ENCODE measurements at places on chromosomes 5 and 9.

- DNase-seq, result no peak
These were observed 131.9 kb downstream of the PAX5 start for GRCh38 chr9:36902080-36902716.

DNA sequence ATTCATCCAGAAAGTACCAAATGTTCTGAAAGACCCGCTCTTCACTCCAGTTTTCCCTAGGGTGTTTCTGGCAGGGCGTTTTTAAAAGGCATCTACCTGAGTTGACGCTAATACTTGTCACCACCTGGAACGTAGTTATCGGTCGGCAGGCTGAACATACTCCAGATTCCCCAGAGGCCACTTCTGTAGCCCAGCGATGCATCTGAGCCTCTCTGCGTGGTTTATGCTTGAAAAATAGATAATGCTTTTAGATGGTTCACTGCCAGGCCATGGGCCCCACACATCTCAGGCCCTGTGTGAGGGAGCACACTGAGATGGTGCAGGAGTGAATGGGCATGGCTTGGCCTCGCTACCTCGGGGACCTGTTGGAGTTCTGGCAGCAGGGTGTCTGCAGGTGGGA, 33.0 kb upstream of the NCS1 start:
- no peak for DNase-seq

GRCh38 chr9:133960568-133961129, 31.5 kb downstream of the VAV2 start:
- DNase-seq, result no peak

- no peak for DNase-seq
These were observed 30.6 kb upstream of the SEMA4D start for GRCh38 chr9:89528540-89528939.

GRCh38 chr5:43553381-43553780, 3.5 kb downstream of the PAIP1 start:
- DNase-seq, result no peak

DNA sequence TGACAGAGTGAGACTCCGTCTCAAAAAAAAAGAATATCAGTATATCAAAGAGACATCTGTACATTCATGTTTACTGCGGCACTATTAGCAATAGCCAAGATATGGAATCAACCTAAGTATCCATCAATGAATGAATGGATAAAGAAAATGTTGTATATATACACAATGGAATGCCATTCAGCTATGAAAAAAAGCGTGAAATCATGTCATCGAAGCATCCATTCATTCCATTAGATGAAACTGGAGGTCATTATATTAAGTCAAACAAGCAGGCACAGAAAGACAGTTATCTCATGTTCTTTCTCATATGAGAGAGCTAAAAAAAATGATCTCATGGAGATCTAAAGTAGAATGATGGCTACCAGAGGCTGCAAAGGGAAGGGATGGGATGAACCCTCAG, 180.9 kb upstream of the TLX3 start:
- no peak for DNase-seq

DNA sequence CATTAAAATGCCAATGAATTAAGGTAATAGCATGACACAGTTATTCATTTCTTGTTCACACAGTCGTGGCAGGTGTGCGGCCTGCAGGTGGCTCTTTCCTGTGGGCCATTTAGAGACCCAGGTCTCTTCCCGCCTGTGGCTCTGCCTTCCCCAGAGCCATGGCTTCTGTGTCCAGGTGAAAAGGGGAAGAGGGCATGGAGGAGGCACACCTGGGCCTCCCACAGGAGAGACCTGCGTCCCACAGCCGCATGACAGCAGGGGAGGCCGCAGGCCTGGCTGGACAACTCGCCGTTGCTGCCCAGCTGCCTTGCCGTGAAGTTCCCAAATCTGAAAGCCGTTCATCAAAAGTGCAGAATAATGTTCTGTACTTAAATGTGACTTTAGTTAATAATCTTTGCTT, 14.4 kb upstream of the PLEKHG4B start:
- no peak for DNase-seq

GRCh38 chr9:131609099-131609830, 63.9 kb downstream of the PRRT1B start:
- no peak for DNase-seq

DNA sequence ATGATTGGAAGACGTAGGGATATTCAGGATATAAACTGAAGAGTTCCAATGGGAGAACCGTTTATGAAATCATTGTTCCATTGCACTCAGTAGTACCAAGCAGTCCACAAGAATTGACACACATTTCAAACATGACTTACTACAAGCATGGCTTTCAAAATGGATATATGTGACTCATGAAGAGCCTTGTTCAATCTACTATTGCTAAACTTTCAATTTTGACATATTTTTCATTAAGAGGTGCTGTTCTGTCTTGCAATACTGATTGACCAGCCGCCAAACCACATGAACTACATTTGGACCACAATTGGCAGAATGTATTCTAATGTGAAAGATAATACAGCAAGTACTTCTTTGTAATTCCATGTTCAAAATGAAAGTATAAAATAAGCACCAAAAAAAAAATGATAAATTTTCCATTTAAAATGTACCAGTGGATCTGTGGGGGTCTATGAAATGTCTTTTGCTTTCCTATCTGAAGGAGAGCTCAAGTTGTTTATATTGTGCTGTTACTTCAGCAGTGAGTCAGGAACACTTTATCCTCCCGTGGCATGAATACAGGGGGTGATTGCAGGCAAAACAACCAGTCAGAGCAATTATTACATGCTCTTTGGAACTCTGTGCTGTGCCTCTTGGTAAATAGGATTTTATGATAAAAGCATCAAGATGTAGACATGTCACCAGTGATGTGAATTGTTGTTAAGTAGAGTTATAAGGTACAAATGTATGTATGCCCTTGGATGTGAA, 366.0 kb downstream of the ARRDC3 start:
- no peak for DNase-seq

DNA sequence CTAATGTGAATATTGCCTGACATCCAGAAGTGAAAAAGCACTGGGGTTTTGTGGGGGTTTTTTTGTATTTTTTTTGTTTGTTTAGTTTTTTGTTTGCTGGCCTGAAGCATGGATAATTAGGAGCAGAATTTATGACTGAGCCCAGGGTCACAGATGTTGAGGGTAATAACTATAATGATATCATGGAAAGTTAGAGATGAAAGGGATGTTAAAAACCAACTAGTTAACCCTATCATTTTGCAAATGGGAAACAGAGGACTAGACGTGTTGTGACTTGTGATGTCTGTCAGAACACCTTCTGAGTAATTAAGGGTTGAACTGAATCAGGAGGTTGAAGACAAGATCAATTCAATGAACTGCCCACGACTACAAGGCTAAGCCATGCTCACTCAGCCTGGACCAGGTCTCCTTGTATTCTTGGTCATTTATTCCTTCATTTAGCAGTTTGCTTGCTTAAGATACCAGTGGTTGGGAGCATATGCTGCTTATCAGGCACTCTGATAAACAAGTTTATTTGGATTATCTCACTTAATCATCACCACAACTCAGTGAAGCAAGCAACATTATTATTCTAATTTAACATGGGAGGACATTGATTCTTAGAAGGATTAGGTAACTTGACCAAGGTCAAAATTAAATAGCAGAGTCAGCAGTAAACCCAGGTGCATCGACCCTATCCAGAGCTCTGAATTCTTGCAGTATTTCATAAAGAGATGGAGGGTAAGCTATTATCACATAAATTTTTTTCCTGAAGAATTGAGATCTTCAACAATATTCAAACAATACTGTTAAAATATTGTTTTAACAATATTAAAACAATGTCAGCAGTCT, 75.7 kb upstream of the PIK3R1 start:
- no peak for DNase-seq

Data from DND-41 (cell line).